ENCODE measurements at places on chromosomes 16 and 17. TPM values are rescaled to one million over a fixed set of nuclear protein-coding genes. Genes with fewer than 3 reads are reported as not detected.
A peak's percentile ranks its signal among the peaks of the same experiment; 100 is the strongest.

Gene SPIRE2
- 2.4 TPM for total RNA-seq

DNA sequence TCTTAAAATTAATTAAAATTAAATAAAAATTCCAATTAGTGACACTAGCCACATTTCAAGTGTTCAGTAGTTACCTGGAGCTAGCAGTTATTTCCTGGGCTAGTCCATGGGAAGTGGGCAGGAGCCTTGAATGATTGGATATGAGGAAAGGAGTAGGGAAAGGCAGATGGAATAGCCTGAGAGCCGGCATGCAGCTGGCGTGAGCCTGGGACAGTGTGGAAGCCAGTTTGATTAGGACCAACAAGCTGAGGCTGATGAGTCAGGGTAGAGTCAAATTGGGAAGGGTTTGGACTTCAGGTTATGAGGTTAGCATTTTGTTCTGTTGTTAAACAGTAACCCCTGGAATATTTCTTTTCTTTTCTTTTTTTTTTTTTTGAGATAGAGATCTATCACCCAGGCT is 15.3 kb upstream of the GNA13 start:
- DNase-seq: no peak
- no peak overlapping the region for H3K27ac ChIP-seq
- H3K4me1 ChIP-seq: no peaks in the 10 kb centered on the region

- no peaks in the 10 kb centered on the region for H3K36me3 ChIP-seq
- H3K27me3 ChIP-seq: no peaks in the 10 kb centered on the region
- H3K4me1 ChIP-seq: no peaks in the 10 kb centered on the region
- H3K27ac ChIP-seq: no peak overlapping the region
Observed at GRCh38 chr16:77171745-77172635, 19.0 kb upstream of the MON1B start.

DNA sequence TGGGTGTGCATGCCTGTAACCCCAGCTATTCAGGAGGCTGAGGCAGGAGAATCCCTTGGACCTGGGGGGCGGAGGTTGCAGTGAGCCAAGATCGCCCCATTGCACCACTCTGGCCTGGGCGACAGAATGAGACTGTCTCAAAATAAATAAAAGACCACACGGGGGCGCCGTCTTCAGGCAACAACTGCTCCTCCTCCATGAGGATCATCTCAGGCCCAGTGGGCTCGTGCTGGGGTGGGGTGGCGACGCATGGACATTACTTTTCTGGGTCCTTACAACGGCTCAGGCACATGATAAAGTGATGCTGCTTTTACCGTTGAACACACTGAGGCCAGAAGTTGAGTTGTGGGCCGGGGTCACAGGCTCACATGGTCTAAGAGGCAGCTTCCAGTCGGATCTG is 56.2 kb downstream of the PRMT7 start:
- no peaks in the 10 kb centered on the region for H3K27me3 ChIP-seq
- DNase-seq: peak; percentile 33

DNA sequence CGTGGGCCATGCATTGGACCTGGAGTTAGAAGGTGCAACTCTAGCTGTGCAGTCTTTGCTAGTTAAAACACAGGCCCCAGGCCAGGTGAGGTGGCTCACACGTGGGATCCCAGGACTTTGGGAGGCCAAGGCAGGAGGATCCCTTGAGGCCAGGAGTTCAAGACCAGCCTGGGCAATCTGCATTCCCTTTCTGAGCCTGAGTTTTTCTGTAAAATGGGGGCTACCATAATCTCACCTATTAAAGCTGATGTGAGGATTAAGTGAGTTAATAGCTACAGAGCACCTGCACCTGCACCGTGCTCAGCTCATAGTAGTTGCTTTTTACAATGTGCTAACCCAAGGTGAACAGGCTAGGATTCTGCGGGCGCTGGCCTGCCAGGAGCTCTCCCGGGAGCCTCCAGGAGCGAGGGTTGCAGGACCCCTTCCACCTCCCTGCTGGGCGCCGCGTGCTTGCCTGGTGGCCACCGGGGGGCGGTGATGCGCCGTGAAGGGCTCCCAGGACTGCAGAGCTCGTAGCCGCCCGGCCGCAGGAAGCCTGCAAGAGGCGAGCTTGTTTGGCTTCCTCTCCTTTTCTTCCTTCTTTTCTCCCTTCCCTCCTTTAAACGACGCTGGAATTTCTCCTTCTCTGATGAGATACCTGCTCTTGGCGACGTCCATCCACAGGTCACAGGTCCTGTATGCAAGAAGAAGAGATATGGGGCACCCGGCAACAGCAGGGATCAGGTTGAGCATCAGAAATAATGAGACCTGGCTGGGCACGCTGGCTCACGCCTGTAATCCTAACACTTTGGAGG is 51.3 kb downstream of the ZFP90 start:
- DNase-seq: peak; percentile 76
- H3K27ac ChIP-seq: no peak overlapping the region
- no peak overlapping the region for H3K4me3 ChIP-seq
- no peaks in the 10 kb centered on the region for H3K36me3 ChIP-seq
- no peaks in the 10 kb centered on the region for H3K27me3 ChIP-seq

Gene TNRC6A
- total RNA-seq: 19.7 TPM

DNA sequence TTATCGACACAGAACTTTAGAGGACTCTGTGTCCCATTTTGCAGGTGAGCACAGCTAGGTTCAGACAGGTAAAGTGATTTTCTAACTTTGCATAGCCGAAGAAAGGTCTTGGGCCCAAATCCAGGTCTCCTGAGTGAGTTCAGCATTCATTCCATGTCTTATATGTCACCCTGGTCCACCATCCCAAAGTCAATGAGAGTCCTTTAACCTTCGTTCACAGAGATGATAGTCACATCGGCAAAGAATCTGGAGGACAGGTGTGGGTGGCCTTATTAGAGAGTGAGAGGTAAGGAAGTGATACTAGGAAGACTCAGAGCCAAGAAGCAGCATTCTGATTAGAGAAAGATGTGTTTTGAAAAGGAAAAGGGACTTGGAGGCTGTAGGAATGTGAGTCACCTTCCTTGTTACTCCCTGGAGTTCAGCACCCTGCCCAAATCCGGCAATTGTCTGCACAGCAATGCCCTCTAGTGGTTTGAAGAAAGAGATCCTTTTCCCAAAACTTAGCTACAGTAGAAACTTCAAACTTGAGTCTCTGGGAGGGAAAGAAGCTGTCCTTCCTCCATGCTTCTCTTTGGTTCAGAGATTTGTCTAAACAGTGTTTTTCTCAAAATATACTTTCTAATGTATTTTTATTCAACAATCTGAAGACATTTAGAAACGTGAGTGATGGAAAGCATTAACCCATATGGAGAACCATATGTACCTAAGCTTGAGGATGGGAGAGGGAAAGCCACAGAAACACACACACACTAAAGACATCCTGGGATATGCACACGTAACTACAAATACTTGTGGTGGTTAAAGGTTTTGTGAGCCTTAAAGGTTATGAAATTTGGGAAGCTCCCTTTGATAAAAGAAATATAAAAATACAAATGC is 96.4 kb upstream of the SHISA6 start:
- H3K4me3 ChIP-seq: no peak overlapping the region
- no peaks in the 10 kb centered on the region for H3K27me3 ChIP-seq
- peak; percentile 35 for DNase-seq

- DNase-seq: peak; percentile 91
- peaks cover 26% of the 10 kb centered on the region for H3K4me1 ChIP-seq
- H3K4me3 ChIP-seq: peak within 1 kb of the TSS; percentile 92
- peak within 1 kb of the TSS; percentile 100 for H3K27ac ChIP-seq
- no peaks in the 10 kb centered on the region for H3K36me3 ChIP-seq
Observed at GRCh38 chr16:24539295-24539849, at the start of gene RBBP6. TSS of gene RBBP6 (plus strand) at chr16:24539566. CDS start at chr16:24540627, 1,061 bp downstream.

Gene CTF1
- total RNA-seq: 3.2 TPM

GRCh38 chr17:67227488-67227887 is 17.5 kb downstream of the HELZ start:
- no peaks in the 10 kb centered on the region for H3K27me3 ChIP-seq
- DNase-seq: no peak
- H3K36me3 ChIP-seq: no peaks in the 10 kb centered on the region
